Sciatic nerve (tissue), 2 donors: ENCODE measurements at places on chromosomes 11 and 22.
A peak's percentile ranks its signal among the peaks of the same experiment; 100 is the strongest.

DNA sequence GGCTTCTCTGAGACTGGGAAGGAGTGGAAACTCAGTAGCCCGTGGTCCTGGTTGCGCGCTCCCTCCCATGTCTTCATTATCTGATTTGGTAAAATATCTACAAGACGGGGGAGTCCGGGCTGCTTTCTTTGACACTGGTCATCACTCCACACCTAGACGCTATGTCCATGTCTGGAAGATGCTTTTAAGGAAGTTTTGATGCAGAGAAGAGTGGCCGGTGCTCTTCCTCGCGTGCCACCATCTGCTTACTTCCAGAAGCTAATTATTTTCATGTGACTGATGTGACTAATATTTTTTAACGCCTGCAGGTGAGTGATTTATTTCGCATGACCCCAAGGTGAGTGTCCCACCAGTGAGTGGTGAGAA lies 339 bp upstream of the TRIM21 start:
- no peak for DNase-seq

GRCh38 chr11:69686856-69687255 lies 11.7 kb upstream of the LTO1 start:
- no peak for DNase-seq

GRCh38 chr22:45848904-45849303 lies 128.1 kb downstream of the WNT7B start:
- no peak for DNase-seq

DNA sequence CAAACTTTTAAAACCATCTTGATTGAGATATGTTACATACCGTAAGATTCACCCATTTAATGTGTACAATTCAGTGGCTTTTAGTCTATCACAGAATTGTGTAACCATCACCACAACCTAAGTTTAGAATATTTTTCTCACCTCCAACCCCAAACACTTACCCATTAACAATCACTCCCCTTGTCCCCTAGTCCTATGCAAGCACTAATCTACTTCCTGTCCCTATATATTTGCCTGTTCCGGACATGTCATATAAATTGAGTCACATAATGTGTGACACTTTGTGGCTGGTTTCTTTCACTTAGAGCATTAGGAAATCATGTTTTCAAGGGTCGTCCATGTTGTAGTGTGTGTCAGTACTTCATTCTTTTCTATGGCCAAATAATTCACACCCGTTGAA lies 38.8 kb downstream of the RASSF10 start:
- DNase-seq, result no peak

GRCh38 chr11:112928136-112928535 lies 33.1 kb upstream of the NCAM1 start:
- DNase-seq, result no peak

GRCh38 chr11:116927163-116927974 lies 89.9 kb upstream of the APOA1 start:
- DNase-seq, result no peak

DNA sequence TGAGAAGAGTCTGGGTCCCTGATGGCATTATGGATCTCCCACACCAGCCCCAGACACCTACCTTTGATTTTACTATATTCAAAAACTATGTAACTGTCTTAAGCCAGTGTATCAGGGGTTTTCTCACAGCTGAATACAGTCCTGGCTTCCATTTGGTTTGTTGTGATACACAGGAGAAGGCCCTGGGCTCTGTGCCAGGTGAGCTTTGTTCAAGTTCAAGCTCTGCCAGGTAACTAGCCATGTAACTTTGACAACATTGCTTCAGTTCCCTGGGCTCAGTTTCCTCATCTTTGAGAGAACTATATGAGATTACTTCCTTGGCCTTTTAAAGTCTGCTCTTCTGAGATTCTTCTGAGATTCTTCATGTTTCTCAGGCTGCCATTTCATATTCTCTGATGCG lies 327.5 kb upstream of the TENM4 start:
- no peak for DNase-seq

GRCh38 chr22:44893731-44894080 lies 116.1 kb downstream of the PHF21B start:
- no peak for DNase-seq

DNA sequence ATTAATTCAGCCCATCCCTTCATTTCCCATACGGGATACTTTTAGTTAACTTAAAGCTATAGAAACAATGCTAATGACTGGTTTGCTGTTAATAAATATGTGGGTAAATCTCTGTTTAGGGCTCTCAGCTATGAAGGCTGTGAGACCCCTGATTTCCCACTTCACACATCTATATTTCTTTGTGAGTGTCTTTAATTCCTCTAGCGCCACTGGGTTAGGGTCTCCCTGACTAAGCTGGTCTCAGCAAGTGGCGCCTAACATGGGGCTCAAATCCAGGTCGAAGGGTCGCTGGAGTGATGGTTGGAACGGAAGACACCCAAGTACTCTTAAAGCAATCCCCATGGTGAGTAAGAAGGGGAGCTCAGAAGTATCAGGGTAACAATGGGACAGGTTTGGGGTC lies 14.4 kb upstream of the OOSP1 start:
- DNase-seq, result no peak

DNA sequence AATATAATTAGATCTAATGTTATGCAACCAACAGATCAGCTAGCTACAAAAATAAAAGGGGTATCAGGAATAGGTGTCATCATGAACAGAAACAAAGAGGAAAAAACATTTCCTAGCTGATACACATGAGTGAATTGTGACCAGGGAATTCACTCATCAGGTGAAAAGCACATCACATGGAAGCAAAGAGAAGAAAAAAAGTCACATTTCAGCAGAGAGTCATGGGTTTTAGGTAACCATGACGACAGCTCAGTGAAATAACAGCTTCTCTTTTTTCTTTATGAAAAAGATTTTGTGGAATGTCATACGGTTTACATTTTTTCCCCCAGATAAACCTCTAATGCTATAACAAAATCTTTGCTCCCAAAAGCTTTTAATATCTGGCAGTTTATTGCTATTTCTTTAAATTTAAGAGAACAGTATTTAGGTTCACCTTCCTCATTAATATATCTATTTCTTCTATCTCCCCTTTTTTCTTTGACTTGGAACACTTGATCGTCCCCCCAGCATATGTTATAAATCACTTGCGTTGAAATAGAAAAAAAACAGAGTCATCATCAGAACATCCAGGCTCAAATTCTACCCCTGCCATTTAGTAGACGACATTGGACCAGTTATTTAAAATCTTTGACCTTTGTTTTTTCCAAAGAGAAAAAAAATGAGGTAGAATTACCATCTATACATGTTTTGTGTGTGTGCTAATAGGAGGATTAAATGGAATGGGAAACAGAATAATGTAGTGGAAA lies 5.3 kb downstream of the TYR start:
- DNase-seq, result no peak

DNA sequence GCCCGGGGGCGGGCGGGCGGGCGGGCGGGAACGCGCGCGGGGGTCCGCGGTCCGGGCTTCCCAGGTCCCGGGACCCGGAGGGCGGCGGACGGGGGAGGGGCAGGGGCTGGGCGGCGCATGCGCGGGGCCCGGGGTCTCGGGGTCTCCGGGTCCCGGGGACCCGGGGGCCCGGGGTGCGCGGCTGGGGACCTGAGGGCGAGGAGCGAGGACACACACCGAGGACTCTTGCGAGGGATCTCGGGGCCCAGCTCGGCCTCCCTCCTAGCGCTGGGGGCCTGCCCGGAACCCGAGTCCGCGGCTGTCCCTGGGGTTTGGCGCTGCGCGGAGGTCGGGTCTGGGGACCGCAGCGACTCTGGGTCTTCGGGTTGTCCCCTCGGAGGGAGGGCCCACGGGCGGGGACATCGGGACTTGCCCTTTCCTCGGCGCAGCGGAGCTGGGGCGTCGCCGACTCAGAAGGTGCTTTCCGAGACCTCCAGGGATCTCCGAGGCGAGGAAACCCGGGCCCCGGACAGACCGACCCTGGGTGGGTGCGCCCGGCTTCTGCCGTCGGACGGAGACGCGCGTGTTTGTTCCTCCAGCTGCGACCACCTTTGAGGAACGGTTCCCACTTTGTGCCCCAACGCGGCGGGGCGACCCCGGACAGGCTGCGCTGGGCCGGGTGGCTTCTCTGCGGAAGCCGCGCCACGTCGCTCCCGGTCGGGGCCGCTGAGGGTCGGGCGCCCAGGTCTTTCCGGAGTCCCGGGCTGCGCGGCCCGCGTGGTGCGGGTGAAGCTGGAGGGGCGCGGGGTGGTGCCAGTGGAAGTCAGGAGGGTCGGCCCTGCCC lies 540 bp downstream of the PPARA start:
- peak; percentile 77 for DNase-seq

DNA sequence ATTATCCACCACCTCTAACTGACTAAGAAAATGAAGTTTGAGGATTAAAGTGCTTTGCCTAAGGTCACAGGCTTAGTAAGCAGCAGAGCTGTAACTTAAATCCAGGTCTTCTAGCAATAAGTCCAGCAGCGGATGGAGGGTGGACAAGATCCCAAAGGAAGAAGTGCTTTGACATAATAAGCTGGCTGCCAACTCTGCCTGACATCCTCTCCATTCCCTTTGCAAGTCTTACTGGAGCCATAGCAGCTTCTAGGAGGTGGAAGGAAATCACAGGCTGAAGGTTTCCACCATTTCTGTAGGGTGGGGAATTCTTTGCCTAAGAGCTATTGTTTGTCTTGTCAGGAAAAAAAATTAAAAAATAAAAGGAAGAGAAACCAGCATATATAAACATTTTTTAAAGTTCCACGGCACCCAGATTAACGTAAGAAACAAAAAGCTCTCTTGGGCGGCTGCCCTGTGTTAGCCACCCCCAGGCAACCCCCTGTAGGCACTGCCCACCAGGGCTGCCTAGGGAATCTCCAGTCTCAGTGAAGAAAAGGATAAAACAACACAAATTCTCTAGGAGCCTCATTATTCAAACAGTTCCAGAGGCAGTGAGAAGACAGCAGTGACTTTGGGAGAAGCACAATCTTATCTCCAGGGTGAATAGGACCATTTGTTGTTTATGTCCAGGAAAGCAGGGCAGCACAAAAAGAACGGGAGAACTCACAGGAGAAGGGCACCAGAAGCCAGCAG lies 380.8 kb upstream of the CADM1 start:
- no peak for DNase-seq

DNA sequence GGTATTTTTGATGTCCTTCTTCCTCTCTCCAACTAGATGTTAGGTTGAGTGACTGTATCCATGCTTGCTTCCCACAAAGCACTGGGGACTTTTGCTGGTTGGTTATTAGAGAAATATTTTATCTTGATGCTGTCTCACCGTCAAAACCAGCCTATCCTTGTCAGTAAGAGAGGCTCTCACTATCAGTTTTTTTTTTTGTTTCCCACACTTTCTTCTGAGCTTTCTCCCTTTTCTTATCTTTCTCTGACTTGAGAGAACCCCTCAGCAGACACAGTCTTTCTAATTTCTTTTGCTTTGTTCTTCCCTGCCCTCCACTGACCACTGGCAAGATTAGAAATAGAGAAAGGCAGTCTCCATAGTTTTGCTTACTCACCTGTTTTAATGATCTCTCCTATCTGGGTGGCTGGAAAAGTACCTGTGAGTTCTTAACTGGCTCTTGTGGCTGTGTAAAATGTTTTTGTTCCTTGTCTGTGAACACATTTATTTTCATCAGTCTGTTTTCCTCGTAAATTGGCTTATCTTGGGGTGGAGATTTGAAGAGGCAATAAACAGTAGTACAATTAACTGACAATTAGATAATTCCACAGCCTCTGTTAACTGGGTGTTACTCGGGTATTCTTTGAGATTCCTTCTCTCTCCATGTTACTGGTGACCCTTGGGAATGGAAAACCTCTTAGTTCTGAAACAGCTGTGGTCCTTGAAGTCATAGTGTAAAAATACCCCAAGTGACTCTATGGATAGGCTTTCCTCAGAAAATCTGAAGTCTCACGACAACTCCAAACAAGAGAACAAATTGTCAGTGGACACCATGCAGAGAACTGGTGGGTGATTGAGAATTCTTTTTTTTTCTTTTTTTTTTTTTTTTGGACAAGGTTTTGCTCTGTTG lies at the start of gene NXPE1:
Gene NXPE1, minus strand, starts transcription at position 457 of the 886 bp plus-strand sequence. CDS start 8,680 bp downstream, outside the sequence.
- DNase-seq, result no peak

DNA sequence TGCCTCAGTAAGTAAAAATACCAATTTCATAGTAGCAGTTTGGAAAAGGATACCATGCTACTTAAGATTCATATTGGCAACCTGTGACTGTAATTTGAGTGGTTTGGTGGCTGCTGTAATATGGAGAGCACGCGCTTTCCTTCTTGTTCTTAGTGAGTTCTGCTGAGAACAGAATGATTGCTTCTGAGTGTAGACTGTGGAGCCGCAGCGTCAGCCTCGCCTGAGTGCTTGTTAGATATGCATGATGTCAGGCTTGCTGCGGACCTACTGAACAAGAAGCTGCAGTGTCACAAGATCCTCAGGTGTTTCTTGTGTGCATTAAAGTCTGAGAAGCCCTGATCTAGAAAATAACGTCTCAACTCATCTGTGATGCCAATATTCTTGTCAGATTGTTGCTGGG lies 143.2 kb downstream of the ARHGAP42 start:
- no peak for DNase-seq

DNA sequence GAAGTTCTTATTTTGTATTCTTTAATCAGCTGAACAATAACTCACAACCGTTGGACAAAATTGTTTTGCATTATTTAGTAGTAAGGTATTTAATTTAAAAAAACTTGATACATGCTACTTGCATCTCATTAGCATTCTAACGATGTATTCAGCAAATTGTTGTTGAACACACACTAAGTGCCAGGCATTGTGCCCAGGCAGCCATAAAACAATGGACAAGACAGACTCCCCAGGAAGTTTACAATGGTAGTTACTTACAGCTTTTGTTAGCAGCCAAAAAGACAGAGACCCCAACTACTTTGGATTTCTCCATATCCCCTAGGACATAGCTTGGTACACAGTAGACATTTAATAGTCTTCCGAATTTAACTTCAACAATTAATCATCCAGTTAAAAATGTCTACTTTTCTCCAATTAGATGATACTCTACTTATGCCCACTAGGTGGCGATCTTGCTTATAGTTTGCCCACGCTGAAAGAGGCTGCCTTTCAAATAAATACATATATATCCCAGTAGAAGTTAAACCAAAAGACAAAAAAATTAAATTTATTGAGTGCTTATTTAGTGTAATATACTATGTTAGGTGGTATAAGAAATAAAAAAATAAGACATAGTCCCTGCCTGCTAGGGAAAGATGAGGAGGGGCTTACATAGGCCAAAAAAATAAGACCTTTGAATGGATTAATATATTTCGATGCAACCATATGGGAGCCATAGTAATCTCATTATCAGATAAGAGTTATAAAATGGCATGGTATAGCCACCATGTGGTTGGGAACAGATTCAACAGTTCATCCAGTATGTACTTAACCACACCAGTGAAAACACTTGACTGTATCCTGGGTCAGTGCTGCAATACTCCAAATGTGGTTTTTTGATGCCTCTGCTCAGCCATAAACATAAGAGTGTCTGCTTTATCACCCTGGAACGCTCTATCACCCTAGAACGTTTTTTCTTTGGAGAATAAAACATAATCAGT lies 2.0 kb upstream of the FJX1 start:
- DNase-seq, result no peak

DNA sequence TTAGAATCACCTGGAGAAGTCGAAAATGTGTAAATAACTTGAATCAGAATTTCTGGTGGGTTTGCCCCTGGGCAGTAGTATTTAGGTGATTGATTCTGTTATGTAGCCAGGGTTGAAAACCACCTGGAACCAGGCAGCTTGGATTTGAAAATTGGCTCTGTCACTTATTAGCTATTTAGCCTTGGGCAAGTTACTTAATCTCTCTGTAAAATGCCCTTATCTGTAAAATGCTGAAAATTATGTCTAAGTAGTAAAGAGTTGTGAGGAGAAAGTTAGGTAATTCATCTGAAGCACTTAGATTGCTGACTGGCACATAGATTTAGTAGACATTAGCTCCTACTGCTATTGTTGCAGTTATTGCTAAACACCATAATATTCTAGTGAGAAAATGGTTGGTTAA lies 49.3 kb downstream of the PPME1 start:
- DNase-seq, result no peak

- DNase-seq, result no peak
Observed at GRCh38 chr11:101278286-101278685, 148.7 kb upstream of the PGR start.

- DNase-seq, result no peak
Observed at GRCh38 chr11:130831976-130832375, 84.3 kb downstream of the SNX19 start.
